ENCODE measurements at places on chromosomes 2 and 18. TPM values are rescaled to one million over a fixed set of nuclear protein-coding genes. Genes with fewer than 3 reads are reported as not detected.

TMEM247 gene
- total RNA-seq: not detected

GRCh38 chr2:240647503-240648154 is 22.3 kb downstream of the GPR35 start:
- H3K27me3 ChIP-seq: peaks cover 66% of the 10 kb centered on the region
- H3K4me1 ChIP-seq: no peaks in the 10 kb centered on the region
- no peak for DNase-seq
- H3K4me3 ChIP-seq: no peak overlapping the region

CCBE1 gene
- total RNA-seq: 1.0 TPM

CRYBA2 gene
- total RNA-seq: not detected

GNAL gene
- total RNA-seq: 12.9 TPM

DNA sequence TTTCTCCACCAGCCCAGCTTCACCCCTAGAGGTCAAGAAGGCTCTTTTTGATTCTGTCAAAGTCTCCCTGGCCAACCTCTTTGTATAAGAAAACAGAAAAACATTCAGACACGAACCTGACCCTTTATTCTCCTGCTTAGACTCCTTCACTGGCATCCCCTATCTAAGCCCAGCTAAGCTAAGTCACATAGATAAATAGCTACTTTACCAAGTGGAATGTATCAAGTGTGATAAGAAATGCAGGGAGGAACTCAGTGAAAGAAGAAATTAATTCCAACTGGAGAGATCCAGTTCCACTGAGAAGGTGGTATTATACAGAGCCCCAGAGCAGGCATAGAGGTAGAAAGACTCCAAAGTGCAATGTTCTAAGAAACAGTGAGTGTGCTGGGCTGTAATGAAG is 489.5 kb downstream of the TNS1 start:
- H3K27me3 ChIP-seq: no peaks in the 10 kb centered on the region
- H3K27ac ChIP-seq: no peak overlapping the region
- H3K36me3 ChIP-seq: no peaks in the 10 kb centered on the region
- H3K4me1 ChIP-seq: peaks cover 19% of the 10 kb centered on the region
- H3K4me3 ChIP-seq: no peak overlapping the region

- peaks cover 36% of the 10 kb centered on the region for H3K27me3 ChIP-seq
- H3K36me3 ChIP-seq: no peaks in the 10 kb centered on the region
- peaks cover 18% of the 10 kb centered on the region for H3K4me1 ChIP-seq
- no peak overlapping the region for H3K27ac ChIP-seq
- no peak for DNase-seq
Observed at GRCh38 chr18:55777666-55778304, 189.8 kb upstream of the TCF4 start.

DNA sequence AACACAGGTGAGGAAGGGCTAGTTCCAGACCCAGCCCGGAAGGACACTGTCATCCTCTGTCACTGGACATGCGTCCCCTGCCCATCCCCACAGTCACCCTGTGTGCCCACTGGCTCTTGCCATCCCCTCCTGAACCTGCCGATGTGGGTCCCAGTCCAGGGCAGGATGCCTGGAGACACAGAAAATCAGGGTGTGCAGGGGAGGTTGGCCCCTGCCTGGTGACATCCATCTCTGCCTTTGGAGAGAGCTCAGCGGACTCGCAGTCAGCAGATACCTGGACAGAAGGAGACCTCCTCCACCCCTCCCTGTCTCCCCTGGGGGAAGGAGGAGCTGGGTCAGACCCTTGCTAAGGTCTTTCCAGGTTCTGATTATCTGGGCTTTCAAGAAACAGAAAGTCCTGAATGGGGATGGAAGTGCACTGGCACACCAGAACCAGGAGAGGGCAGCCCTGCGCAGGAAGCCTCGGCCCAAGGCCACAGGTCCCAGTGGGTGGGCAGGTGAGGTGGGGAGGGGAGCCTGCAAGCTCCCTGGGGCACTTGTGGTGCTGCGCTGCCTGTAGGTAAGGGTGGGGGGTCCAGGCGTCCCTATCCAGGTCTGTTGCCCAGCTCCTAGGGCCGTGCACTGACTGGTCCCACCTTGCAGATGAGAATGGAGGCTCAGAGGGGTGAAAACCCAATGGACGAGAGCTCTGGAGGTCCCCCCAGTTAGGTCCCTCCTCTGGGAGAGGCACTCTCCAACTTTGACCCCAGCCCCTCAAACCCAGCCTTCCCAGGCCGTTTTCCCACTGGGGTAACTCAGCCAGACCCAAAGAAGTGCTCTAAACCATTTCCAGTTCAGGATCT is 9.7 kb upstream of the OTOS start:
- no peak for DNase-seq
- H3K4me1 ChIP-seq: no peaks in the 10 kb centered on the region
- no peak overlapping the region for H3K27ac ChIP-seq
- H3K27me3 ChIP-seq: no peaks in the 10 kb centered on the region
- no peaks in the 10 kb centered on the region for H3K36me3 ChIP-seq
- H3K4me3 ChIP-seq: no peak overlapping the region

DNA sequence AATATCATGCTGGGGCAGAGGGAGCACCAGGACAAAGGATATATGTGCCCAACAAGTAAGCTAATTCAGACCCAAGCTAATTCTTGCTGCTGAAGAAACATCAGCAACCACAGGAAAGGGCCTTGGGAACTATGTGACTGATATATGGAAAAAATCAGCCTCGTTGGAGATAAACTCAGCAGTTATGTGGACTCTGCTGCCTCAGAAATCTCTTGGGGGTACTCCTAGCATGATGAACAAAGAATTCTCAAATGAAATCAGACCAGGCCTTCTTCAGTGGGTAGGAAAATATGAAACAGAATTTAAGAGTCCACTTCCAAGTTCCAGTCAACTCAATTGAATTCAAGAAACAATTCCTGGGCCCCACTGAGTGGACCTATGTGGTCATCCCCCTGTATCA is 367.9 kb downstream of the TNS1 start:
- H3K36me3 ChIP-seq: no peaks in the 10 kb centered on the region
- no peak overlapping the region for H3K4me3 ChIP-seq
- peak overlapping the region; percentile 16 for H3K27ac ChIP-seq
- no peaks in the 10 kb centered on the region for H3K27me3 ChIP-seq
- H3K4me1 ChIP-seq: no peaks in the 10 kb centered on the region
- DNase-seq: no peak

ANKRD62 gene
- not detected for total RNA-seq

CCDC85A gene
- total RNA-seq: 2.8 TPM

DNA sequence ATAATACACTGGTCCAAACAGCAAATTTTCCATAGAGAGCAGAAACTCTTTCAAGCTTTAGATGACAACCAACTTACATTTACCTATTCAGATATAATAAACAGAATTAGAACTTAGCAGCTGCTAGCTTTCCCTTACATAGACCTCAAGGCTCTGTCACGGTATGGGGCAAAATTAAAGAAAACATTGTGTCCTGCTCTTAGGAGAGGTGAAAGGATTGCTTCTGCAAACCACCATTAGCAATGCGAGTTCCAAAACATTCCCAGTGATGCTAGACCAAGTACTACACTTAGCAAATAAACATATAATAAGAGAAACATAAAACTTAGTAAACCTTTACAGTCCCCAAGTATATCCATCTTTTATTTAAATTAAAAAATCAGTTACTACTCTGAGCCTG is 183.3 kb downstream of the CAMKMT start:
- DNase-seq: no peak
- H3K36me3 ChIP-seq: no peaks in the 10 kb centered on the region
- H3K4me1 ChIP-seq: no peaks in the 10 kb centered on the region
- H3K4me3 ChIP-seq: no peak overlapping the region
- no peaks in the 10 kb centered on the region for H3K27me3 ChIP-seq

STK25 gene
- total RNA-seq: 234 TPM

Measured in tibial nerve (tissue), 4 donors.